CD4-positive, alpha-beta T cell treated with Interleukin-6 at 100 ng/mL for 8 hours (primary cell): ENCODE measurements at places on chromosomes 12 and 14.

DNA sequence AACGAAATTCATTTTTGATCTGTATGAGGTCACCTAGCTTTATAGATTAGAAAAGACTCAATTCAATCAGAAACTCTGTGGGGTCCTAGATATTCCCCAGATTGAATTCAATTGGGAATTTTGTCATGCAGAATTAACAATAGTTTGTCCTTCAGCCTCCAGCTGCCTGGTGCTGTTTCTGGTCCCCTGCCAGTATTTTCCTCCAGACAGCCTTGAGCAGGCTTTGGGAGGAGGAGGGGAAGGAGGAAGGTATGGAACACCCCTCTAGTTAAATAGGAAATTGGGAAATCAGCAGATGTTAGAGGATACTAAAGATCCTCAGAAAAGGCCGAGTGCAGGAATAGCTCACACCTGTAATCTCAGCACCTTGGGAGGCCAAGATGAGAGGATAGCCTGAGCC is 10.6 kb downstream of the GRIP1 start:
- DNase-seq = no peak

- DNase-seq = no peak
These were observed 52.7 kb downstream of the WNK1 start for GRCh38 chr12:805022-805632.

- DNase-seq = no peak
These were observed 1224.1 kb upstream of the SEL1L start for GRCh38 chr14:82757776-82758175.

GRCh38 chr12:4440187-4440941 is 5.3 kb downstream of the FGF6 start:
- no peak for DNase-seq

GRCh38 chr12:65192963-65193516 is 23.7 kb downstream of the LEMD3 start:
- no peak for DNase-seq

DNA sequence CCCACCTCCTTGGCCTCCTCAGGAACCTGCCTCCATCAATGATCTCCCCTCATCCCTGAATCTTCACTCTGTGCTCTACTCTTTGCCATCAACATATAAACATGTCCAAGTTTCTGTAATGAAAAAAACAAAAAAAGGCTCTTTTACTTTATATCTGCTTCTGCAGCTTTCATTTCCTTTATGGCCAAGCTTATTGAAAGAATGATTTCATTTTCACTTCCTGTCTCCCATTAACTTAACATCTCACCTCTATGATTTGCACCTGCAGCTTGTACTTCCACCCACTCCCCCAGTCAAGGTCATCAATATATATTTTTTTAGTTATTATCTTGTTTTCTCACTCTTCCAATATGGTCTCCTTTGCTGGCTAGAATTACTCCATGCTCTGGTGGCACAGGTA is 15.6 kb upstream of the RNU6-7 start:
- DNase-seq = no peak

GRCh38 chr12:123892853-123893252 is 79.8 kb downstream of the CCDC92 start:
- no peak for DNase-seq

GRCh38 chr14:60618241-60618640 is 31.0 kb downstream of the SIX1 start:
- no peak for DNase-seq

- DNase-seq = no peak
These were observed 7.1 kb upstream of the ASCL1 start for GRCh38 chr12:102950107-102950949.

DNA sequence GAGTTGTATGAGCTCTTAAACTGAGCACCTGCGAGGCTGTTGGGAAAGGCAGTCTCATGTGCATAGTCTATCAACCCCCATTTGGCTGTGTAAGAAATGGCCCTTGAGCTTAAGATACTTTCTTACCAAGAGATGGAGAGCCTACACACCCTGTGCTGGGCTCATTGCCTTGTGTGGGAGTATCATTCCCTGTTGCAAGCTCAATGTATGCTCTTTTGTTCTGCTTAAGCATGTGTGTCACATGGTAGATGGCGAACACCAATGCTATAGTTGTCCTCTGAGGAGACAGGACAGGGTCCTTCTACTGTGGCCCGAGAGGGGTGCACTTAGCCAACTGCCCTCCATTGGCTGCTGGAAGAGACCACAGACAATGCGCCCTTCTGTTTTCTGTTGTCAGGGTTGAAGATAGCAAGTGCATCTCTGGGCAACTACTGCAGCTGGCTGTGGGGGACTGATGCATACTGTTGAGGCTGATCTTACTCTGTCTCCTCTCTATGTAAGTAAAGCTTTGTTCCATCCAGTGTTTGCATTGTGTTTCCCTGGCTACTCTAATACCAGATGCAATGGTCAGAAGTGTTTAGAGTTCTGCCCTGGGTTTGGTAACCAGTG is 79.5 kb downstream of the PTPRB start:
- no peak for DNase-seq

GRCh38 chr14:65461730-65462129 is 49.2 kb downstream of the FUT8 start:
- no peak for DNase-seq

DNA sequence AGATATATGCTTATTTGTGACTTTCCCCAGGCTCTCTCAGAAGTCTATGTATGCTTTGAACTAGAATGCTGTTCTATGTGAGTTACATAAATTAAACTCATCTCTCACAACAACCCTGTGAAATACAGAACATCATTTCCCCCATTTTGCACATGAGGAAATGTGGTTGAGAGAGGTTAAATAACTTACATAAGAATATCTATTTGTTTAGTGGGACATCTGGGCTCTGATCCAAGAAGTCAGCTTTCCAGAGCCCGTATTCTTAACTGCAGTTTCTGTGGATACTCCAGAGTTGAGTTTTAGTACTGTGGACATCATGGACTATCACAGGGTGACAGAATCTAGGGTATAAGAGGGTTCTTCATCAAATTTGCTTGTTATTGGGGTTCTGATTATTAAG is 242.5 kb upstream of the ARHGAP5 start:
- no peak for DNase-seq

GRCh38 chr14:96991226-96991625 is 194.0 kb downstream of the VRK1 start:
- DNase-seq = no peak

DNA sequence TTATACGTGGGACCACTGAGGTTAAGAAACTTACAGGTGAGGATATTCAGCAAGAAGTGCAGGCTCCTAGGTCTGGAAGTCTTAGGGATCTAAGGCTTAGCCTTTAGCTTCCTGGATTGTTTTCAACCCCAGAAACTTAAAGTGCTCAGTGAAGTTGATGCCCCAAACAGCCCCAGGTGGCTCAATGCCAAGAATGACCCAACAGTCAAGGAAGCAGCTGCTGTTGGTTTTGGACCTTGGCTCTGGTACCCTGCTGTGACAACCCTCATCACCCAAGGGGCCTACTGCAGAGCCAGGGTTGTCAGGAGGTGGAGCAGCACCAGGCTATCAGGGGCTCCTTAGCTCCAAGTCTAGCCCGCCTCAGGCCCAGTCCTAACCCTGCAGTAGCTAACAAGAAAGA is 36.8 kb downstream of the VDR start:
- DNase-seq = no peak

- no peak for DNase-seq
These were observed 155.5 kb upstream of the KRR1 start for GRCh38 chr12:75666939-75667334.

- no peak for DNase-seq
These were observed 123.5 kb downstream of the RIMBP2 start for GRCh38 chr12:130592641-130593040.

DNA sequence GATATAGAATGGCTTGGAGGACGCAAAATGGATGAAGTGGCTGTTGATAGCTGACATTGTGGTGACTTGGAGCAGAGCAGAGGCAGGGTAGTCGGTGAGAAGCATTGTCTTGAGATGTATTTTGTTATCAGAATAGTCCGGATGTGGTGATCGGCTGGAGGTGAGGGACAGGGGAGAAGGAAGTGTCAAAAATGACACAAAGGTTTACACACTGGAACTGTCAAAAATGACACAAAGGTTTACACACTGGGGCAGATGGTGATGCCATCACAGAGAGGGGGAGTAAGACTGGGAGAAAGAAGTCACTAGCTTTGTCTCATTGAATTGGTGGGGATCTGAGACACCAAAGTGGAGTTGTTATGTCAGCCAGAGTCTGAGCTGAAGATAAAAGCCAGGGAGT is 30.1 kb downstream of the CDKL1 start:
- DNase-seq = no peak

DNA sequence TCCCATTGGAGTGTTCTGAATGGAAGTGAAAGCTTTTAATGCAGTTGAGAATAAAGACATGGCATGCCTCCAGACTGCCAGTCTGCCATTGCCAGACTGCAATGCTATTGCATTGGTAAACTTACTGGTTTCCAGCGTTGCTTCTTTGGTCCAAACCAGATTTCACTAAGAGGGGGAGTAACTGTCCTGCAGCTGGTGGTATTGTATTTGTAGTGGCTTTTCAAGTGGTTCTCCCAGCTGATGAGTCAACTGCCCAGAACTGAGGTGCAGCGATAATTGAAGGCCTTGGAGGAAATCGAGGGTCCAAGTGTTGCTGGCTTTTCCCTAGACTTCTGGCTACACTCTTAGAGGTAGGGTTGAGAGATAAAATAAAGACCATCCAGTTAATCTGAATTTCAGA is 31.9 kb downstream of the ERG28 start:
- no peak for DNase-seq

GRCh38 chr12:113910751-113911272 is 55.3 kb downstream of the RBM19 start:
- DNase-seq = no peak

DNA sequence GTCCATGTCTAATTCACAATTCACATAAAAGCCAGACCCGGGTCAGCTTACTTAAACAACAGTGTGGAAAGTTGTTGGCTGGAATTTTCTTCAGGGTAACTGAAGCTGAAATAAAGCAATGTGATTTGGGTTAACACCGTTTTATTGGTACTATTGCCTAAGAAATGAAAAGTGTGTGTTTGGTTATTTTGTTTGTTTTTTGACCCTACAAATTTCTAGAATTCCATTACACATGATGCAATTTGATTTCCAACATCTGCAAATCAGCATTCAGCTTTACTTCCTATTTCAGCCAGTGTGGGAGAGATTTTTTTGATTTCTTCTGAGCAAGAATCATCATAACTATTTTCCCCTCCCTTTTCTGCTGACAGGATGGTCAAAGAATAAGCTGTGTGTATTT is 45.7 kb upstream of the CLMN start:
- no peak for DNase-seq

GRCh38 chr14:34387974-34388516 is 74.0 kb downstream of the SPTSSA start:
- DNase-seq = no peak

- no peak for DNase-seq
These were observed 581 bp downstream of the PITPNM2 start for GRCh38 chr12:123150275-123150743.

GRCh38 chr14:33846100-33846824 is 104.6 kb downstream of the EGLN3 start:
- DNase-seq = no peak

- no peak for DNase-seq
These were observed 340.2 kb downstream of the DIO2 start for GRCh38 chr14:79871136-79871535.

DNA sequence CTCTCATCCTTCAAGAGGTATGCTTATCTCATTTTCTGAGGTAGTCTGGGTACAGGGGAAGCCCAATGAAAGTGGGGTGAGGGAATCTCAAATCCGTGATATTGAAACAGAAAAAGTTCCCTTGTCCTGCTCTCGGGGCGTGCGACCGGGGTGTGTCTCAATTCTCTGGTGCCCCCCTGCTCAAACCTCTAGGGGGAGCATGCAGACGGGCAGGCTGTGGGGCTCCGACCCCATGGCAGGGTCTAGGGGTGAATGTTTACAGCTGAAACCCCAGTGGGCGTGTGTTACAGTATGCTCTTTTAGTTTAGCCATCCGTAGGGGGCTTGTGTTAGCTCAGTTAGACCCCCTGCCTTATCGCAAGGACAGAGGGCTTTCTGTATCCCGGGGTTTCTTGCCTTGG is 68.7 kb downstream of the PTPRQ start:
- DNase-seq = no peak

DNA sequence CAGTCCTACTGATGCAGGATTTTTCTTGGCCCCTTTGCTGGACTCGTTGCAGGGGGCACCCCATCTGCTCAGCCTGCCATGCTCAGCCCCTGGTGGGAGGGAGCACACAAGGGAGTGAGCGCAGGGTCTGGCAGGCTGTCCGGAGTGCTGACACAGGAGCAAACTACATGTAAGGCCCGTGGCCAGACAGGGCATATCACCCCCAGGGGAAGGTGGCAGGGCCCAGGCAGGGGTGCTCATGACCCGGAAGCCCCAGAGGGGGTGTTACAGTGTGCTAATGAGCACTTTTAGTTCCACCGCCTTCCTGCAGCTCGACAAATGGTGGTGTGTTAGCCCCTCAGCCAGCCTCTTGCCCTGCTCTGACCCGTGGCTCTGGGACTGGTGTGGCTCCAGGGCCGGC is 645.6 kb upstream of the TMEM132C start:
- no peak for DNase-seq

DNA sequence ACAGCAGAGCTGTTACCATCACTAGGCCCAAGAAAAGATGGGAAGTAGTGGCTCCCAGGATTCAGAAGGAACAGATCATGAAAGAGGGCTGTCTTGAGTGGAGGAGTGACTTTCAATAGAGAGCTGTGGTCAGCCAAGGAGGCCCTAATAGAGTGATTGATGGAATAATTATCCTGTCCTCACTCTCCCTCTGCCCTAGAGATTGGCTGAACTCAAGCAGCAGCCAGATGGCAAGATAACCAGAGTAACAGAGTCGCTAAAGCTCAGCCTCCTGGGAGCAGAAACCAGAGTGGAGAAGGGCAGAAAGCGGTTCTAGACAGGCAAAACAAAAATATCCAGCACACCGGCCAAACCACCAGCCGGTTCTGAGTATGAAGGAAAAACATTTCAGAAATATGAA is 23.1 kb downstream of the GMFB start:
- no peak for DNase-seq

GRCh38 chr12:53709671-53710070 is 17.6 kb downstream of the CALCOCO1 start:
- no peak for DNase-seq

- no peak for DNase-seq
These were observed 48.2 kb upstream of the DLK1 start for GRCh38 chr14:100678469-100678828.

GRCh38 chr14:87419925-87420324 is 573.1 kb downstream of the GALC start:
- no peak for DNase-seq

- no peak for DNase-seq
These were observed 1.8 kb upstream of the VSX2 start for GRCh38 chr14:74237441-74237840.

GRCh38 chr14:92888896-92889295 is 34.1 kb upstream of the CHGA start:
- DNase-seq = no peak
